Astrocyte of the hippocampus (primary cell): ENCODE measurements at places on chromosomes 2 and 18.
A peak's percentile ranks its signal among the peaks of the same experiment; 100 is the strongest.

- peak; percentile 46 for DNase-seq
Measured at GRCh38 chr2:14516844-14517243, 115.7 kb upstream of the LRATD1 start.

GRCh38 chr2:36783246-36783645 is 86.7 kb downstream of the VIT start:
- no peak for DNase-seq

DNA sequence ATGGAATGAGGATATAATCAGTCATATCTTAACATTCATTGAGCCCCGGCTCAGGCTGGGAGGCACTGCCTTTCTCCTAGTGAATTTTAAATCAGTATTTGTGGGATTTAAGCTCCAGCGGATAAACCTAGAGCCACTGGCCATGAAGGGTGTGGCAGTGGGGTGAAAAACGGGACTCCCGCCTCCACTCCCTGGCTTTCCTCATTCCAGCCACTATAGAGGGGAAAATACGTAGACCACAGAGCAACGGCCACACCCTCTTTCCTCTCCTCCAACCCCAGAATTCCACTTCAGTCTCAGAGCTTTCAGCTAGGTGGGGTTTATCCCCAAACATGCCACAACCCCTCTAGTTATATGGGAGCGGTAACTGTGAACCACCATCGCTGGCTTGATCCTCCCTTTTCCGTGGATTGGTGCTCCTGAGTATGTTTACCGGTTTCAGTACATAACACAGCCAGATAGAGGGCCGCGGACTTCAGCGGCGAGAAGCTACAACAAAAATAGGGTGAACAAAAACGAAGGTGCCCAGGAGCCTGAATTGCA is 70.6 kb upstream of the ITGB6 start:
- DNase-seq: peak; percentile 83

DNA sequence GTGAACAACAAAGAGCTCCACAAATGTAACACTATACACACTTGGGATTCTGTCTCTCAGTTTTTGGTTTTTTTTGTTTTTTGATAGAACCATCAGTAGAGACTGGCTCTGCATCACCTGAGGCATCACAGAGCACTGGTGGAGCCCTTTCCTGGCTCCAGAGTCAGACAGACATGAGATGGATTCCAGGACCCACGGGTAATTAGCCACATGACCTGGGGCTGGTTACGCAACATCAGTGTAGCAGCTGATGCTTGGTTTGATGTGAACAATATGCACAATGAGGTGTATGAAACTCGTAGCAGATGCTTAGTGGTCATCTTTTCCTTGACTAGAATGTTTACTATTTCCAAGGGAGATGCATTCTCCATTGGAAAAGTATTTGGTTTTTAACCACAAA is 40.7 kb downstream of the CMPK2 start:
- DNase-seq: peak; percentile 44

GRCh38 chr18:78123926-78124797 is 855.5 kb upstream of the SALL3 start:
- DNase-seq: no peak

DNA sequence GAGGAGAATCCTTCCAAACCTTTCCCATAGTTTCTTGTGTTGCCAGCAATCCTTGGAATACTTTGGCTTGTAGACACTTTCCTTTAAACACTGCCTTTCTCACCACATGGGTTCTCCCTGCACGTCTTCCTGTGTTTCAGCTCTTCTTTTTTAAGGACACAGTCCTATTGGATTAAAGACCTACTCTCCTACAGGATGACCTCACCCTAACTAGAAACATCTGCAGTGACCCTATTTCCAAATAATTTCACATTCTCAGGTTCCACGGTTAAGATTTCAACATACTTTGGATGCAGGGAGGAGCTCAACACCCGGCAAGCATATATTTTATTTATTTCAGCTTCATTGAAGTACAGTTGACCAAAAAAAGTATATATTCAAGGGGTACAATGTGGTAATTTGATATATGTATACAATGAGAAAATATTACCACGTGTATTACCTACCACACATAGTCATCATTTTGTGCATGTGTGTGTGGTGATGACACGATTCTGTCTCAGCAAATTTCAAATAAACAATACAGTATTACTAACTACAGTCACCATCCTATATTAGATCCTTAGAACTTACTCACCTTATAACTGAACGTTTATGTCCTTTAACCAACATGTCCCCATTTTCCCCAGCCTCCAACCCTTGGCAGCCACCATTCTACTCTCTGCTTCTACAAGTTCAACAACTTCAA is 745.0 kb downstream of the CBLN2 start:
- no peak for DNase-seq

- no peak for DNase-seq
Measured at GRCh38 chr18:79353267-79353666, 42.5 kb upstream of the NFATC1 start.

- no peak for DNase-seq
Measured at GRCh38 chr2:102359527-102359926, 3.9 kb downstream of the IL18R1 start.

GRCh38 chr2:61253136-61253535 is 91.1 kb downstream of the C2orf74 start:
- no peak for DNase-seq

DNA sequence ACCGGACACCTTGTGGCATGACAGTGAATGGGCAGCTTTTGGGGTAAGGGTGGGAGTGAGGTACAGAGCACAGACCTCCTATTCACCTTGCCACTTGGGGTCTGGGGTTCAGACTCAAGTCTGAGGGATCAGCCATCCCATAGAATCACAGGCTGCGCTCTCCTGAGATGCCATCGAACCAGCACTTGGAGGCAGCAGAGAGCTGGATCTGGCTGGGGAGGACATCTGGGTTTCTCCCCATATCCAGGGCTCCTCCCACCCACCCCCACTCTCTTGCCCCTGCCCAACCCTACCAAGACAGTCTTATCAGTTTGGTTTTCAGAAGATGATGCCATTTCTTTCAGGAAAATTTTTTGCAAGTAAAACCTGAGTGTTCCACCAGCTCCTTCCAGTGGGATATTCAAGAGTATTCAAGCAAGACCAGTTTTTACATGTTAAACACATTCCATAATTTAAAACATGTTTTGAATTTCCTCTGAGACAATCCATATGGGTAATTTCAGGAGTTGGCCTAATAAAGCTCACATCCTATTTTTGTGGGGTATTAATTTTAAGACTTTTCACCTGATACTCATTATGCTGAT is 29.2 kb upstream of the TEX44 start:
- peak; percentile 71 for DNase-seq

GRCh38 chr2:30622452-30622851 is 175.4 kb downstream of the LCLAT1 start:
- DNase-seq: no peak

DNA sequence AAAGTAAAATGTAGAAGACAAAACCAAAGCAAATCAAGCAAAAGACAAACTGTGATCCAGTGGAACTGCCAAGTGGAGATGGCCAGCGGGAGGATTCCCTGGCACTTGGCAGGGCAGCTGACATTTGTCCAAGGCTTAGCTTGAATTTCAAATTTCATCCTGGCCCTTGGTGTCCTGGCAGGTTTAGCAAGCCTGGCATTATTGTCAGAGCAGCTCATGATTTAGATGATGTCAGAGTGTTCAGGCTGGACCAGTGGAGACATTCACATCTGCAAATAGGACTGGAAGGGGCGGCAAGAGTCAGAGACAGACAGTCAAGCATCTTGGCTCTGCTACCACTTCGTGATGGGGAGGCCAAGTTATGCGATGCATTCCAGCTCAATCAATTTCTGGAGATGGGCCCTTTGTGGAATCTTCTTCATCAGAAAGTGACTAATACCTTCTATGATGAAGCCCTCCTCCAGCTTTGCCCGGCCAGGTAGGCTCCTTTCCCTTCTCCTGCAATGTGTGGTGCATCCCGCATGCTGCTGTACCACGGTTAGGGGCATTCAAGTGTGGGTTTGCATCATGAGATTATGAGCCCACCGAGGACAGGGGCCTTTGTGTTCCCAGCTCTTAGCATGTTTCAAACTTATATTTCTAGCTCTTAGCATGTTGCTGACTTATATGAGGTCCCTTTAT is 199.7 kb downstream of the ANKRD30B start:
- no peak for DNase-seq

- DNase-seq: peak; percentile 81
Measured at GRCh38 chr2:230411570-230412370, 4.2 kb upstream of the SP100 start.

DNA sequence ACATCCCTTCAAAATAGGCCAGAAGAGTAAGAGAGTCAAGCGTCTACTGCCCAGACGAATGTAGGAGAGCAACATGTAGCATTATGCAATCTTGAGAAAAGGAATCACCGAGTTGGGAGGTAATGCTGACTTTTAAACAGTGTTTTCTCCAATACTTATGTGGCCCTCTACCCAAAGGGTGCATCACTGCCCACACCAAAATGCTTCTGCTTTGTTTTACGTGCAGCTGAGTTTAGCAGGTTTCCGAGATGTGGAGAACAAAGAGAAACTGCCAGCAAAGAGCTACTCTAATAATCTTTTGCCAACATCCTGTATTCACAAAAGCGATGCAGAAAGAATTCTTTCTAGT is 63.4 kb upstream of the ZEB2 start:
- DNase-seq: no peak

DNA sequence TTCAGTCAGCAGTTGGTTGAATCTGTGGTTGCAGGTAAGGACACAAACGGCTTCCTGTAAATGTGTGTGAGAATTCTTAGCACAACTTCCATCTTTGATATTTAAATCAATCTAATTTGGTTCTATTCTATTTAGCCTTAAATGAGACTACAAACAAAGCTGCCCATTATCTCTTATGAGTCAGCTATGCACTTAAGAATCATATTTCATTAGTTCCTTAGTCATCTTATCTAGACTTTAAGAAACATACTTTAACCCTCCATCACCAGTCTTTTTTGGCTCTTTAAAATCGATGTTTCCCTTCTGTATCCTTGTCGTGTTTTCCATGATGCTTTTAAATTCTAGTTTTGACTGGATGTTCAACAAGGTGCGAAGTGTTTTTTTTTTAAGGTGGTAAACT is 114.4 kb upstream of the TMEM200C start:
- peak; percentile 8 for DNase-seq

DNA sequence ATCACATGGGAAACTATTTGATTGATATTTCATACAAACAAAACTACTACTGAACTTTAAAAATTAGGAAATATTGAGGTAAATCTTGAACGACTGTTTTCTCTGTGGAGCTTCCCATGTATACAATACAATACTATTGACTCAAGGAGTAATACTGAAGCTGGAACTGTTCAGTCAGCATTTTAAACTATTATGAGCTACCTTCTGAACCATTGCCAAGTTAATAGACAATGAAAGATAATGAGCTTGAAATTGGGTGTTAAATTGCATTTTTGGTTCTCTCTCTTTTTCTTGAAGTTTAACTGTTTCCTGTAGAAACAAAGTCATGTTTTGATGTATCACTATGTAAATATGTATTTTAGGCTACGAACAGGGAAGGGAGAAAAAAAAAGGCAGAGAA is 569.2 kb downstream of the ZEB2 start:
- no peak for DNase-seq

- no peak for DNase-seq
Measured at GRCh38 chr18:32262092-32262491, 72.3 kb downstream of the MEP1B start.

DNA sequence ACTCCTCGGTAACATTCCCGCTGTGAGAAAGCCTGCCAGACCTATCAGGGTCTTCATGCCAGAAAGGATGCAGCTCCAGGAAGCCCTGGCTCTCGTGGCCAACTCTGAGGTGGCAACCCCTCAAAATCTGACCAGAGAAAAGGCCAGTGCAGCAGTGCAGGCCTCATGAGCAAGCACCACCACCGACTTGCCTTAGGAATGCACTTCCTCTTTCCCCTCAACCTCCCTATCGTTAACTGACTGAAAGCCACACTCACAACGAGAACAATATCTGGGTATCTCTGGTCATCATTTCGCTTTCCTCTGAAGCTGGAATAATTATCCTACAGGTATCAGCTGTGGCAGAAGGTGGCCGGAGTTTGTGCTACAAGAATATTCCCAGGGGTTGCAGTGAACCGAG is 101.4 kb upstream of the POU3F3 start:
- no peak for DNase-seq

DNA sequence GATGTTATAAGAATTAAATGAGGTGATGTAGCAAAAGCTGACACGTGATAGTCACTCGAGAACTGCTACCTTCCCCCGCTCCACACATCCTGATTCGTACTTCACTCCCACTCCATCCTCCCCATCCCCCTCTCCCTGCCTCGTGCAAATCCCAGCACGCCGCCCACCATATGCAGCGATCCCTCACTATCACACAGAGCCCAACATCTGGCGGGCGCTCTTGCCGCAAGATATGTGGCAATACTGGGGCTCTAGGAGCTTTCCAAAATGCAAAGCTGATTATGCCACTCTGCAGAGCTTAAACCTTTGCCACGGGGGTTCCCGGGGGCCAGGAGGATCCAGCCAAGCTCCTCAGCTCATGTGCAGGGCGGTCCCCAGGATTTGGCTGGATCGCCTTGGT is 37.4 kb downstream of the DNMT3A start:
- DNase-seq: no peak

GRCh38 chr2:190532581-190532980 is 1.9 kb downstream of the NEMP2 start:
- DNase-seq: no peak

- DNase-seq: no peak
Measured at GRCh38 chr18:13541621-13542519, 184.5 kb downstream of the FAM210A start.

GRCh38 chr2:149375801-149376361 is 45.5 kb downstream of the LYPD6 start:
- DNase-seq: peak; percentile 94

DNA sequence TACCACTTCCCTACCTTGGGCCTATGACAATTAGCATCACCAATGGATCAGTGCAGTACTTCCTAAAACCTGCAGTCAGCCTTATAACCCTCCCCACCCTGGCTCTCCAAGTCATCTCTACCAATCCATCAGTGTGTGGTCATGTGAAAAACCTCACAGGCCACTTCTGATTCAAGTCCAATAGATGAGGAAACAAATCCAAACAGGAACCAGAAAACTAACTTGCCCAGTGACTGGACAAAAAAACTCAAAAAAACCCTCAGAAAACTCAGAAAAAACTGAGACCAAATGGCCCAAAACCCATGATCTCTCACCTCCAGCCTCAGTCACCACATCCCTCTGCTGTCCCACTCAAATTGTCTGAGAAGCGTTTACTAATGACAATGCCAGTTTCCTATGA is 43.3 kb downstream of the TGFA start:
- DNase-seq: no peak

DNA sequence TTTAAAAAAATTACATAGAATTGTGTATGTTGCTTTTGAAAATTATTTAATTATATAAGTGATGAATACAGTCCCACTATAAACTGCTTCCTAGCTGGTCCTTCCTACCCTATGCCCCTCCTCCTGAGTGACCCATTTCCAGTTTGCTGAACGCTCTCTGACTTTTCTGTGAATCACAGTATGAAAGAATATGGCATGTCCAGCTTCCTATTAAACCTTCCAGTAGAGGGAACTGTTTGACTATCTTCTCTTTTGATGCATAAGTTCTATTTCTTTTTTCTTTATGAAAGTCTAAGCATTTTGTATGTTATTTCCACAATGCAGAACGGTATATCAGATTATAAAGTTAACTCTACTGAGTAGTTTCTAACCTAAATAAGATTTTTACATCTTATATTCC is 41.3 kb downstream of the PSMG2 start:
- DNase-seq: peak; percentile 69
